ENCODE measurements at places on chromosomes 1 and 21.

DNA sequence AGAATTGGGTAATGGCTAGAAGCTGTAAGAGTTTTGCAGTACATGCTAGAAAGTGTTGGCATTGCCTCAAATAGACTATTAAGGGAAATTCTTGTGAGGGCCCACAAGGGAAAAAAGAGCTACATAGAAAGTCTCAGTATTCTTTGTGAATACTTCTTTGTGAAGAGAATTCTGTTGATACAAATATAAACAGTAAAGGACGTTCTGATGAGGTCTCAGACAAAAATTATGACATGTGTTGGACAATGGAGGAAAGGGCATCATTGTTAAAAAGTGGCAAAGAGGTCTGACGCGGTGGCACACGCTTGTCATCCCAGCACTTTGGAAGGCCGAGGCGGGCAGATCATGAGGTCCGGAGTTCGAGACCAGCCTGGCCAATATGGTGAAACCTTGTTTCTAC lies 458.9 kb downstream of the NCAM2 start:
- DNase-seq: no peak

DNA sequence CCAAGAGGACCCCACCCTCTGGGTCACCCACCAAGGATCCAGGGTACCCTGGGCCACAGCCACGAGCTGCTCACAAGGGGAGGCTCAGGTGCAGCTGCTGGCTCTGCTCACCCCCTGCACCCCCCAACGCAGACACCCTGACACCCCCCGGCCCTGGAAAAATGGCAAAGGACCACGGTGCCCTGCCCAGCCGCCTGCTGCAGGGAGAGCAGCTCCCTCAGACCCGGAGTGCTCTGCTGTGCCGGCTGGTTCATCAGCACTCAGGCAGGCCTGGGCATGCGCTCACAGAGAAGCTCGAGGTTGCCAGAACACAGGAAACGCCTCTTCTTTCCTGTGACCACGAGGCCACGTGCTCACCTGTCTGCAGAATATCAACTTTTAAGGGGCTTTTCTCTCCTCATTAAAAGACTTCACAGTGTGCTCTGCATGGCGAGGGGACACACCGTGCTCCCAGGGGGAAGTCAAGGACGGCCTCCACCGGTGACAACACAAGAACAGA lies 4.3 kb upstream of the C1QTNF12 start:
- no peak for DNase-seq

GRCh38 chr1:118744420-118744819 lies 243.7 kb downstream of the TBX15 start:
- DNase-seq: no peak

GRCh38 chr1:244709076-244709475 lies 56.1 kb downstream of the DESI2 start:
- DNase-seq: no peak

DNA sequence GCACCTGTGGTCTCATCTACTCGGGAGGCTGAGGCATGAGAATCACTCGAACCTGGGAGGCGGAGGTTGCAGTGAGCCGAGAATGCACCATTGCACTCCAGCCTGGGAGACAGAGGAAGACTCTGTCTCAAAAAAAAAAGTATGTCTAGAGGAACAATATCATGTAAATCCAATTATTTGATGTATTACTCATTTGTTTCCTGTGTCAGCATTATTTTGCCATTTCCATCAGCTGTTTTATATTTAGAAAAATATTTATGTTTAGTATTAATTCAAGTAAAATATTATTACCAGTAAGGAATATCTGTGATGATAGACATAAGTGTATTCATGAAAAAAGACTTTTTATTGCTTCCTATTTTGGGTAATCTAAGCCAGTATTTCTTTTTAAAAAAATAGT lies 13.0 kb downstream of the TDRKH start:
- DNase-seq: no peak

- DNase-seq: peak; percentile 43
Observed at GRCh38 chr1:222288053-222288452, 259.9 kb downstream of the HHIPL2 start.

DNA sequence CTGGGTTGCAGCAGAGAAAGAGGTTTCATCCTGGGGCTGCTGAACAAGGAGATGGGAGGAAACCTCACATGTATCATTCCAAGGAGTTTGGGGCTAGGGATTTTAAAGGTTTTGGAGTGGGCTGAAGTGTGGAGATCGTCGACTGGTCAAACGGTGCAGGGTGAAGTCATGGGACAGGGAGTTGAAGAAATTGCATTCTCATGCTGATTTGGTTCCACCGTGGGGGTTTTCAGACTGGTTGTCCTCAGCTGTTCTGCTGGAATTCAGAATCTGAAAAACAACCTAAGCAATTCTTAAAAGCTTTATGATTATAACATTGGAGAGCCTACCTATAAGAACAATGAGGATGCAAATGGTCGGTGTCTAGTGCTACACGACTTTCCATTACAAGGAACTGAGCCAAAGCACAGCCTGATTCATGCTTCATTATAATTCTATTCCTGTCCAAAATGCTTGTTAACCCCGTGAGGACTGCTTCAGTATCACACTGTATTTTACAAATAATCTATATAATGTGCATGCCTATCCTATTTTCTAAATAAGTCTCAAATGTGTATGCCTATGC lies 242.7 kb downstream of the TM2D1 start:
- no peak for DNase-seq

Data from hepatocyte (in vitro differentiated cells).